Fibroblast of pulmonary artery (primary cell): ENCODE measurements at places on chromosomes 12 and 14.

GRCh38 chr14:26597589-26598080 is at the start of gene NOVA1:
TSS of gene NOVA1 (minus strand) at chr14:26598033. CDS start at chr14:26597436, 597 bp downstream.
- no peak for DNase-seq

DNA sequence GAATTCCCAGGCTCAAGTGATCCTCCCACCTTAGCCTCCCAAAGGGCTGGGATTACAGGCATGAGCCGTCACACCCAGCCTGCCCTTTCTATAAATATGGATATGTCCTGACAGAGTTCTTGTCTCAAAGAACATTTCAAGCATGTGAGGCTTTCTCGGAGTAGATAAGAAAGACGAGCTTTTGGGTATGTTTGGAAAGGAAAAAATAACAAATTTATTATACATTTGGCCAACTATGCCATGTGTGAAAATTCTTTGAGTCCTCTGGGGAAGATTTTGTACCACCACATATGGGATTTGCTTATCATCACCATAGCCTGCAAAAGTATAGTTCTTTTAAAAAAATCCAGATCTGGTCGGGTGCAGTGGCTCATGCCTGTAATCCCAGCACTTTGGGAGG is 23.7 kb upstream of the MYBPC1 start:
- no peak for DNase-seq

DNA sequence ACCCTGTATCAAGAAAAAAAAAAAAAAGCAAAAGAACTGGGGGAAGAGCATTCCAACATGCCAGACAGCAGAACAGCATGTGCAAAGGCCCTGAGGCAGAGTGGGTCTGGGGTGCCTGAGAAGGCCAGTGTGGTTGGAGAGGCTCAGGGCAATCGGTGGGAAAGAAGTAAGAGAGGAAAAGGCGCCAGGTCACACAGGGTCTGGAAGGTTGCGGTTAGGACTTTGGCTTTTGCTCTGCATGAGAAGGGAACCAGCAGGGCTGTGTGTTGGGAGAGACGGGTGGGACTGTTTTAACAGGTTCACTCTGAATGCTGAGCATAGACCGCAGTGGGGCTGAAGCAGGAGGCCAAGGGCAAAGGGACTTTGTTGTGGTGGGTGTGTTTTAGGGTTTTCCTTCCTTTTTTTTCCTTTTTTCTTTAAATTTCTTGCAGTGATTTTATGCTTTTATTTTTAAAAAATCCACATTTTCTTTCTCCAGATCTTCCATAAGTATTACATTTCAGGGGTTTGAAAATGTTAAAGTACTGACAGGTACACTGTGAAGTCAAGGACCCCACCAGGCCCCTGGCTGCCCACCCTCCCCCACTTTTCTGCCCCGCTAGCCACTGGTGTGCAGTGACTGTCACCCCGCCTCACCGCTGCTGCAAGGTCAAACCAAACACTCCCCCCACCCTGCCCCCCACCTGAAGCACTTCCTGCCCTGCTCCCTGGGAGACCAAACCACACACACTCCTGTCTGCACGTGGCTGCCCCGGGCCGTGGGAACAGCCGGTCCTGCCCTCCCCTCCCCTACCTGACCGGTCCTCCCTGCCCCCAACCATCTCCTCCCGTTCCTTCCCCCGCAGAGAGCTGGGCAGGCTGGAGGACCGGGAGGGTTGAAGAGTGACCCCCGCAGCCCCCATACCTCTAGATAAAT is 30.0 kb downstream of the DTX1 start:
- no peak for DNase-seq

GRCh38 chr12:132163911-132164288 is 19.6 kb downstream of the NOC4L start:
- DNase-seq, result no peak

- DNase-seq, result no peak
Measured at GRCh38 chr12:131487388-131488124, 223.3 kb upstream of the SFSWAP start.

- DNase-seq, result no peak
Measured at GRCh38 chr12:2535583-2536204, 259.1 kb upstream of the FKBP4 start.

DNA sequence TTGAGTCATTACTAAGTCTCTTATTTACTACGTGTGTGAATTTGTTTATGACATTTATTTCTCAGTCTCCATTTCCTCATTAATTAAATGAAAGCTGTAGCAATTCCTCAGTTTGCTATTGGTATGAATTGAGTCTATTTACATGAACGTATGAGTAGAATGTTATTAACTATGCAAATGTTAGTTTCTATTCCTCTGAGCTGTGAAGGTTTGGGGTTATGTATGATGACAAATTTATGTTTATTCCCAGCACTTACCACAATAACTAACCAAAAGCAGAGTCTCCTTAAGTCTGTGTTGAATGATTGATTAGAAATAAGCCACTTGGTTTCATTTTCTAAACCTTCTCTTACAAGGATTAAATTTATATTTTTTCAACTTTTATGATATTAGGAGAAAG is 1340.9 kb downstream of the FSCB start:
- no peak for DNase-seq

GRCh38 chr12:85092814-85093370 is 56.7 kb downstream of the LRRIQ1 start:
- no peak for DNase-seq

DNA sequence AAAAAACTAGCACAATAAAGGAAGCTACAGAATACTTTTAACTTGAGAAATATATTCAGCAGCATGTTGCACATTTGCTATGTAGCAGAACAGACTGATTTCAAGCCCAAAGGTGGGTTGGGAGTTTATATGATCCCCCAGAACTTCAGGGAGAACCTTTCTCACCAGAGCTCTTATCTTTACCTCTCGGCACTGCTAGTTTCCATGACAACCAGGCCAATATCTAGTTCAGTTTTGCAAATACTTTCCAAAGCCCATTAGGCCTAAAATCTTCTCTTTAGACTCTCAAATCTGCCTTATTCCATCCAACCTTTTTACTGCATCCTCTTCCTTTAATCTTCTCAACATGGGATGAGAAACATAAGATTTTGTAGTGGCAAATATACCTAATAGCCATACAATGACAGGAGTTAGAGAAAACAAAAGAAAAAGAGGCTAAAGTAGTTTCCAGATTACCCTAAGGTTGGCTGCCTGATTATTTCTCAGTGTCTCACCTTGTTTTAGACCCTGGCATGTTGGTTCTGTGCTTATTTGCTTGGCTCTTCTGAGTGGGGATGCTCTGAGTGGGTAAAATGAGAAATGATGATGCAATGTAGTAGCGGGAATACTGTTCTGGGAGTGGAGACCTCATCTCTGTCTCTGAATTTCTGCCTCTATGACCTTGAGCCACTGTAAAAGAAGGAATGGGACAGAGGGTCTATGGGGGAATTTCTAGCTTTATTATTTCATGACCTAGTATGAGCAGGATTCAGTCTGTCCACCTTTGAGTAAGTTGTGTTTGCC is 427.6 kb upstream of the STXBP6 start:
- DNase-seq, result no peak

- no peak for DNase-seq
Measured at GRCh38 chr12:121974026-121974985, 47.4 kb upstream of the BCL7A start.

DNA sequence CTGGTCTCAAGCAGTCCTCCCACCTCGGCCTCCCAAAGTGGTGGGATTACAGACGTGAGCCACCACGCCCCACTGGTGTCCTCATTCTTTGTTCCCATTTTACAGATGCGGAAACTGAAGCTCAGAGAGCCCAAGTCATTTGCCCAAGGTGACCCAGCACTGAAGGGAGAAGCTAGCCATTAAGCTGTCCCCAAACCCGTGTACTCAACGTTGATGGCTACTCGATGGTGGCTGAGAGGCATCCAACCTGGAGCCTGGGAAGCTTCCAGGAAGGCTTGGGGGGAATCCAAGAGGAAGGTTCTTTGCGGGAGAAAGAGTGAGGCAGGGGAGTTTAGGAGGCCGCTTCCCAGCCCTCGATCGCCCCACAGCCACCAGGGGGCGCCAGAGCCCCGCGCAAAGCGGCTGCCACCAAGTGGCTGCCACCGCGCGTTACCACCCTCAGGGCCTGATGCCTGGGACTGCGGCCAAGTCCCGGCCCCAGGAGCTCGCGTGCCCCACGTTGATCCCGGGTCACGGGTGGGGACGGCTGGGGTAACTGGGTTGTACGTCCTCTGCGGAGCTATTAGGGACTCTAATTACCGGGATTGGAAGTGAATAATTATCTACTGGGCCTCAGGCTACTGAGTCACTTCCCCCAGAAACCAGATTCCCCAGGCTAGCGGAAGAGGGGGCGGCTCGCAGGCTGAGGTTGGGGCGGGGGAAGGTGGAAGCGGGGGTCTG is 8.8 kb upstream of the SH2B3 start:
- peak; percentile 82 for DNase-seq

GRCh38 chr12:99282086-99282485 is 365.5 kb upstream of the GARIN6 start:
- no peak for DNase-seq

GRCh38 chr14:87018294-87018693 is 974.7 kb downstream of the GALC start:
- no peak for DNase-seq

GRCh38 chr14:86787717-86788116 is 1205.3 kb downstream of the GALC start:
- DNase-seq, result peak; percentile 67

DNA sequence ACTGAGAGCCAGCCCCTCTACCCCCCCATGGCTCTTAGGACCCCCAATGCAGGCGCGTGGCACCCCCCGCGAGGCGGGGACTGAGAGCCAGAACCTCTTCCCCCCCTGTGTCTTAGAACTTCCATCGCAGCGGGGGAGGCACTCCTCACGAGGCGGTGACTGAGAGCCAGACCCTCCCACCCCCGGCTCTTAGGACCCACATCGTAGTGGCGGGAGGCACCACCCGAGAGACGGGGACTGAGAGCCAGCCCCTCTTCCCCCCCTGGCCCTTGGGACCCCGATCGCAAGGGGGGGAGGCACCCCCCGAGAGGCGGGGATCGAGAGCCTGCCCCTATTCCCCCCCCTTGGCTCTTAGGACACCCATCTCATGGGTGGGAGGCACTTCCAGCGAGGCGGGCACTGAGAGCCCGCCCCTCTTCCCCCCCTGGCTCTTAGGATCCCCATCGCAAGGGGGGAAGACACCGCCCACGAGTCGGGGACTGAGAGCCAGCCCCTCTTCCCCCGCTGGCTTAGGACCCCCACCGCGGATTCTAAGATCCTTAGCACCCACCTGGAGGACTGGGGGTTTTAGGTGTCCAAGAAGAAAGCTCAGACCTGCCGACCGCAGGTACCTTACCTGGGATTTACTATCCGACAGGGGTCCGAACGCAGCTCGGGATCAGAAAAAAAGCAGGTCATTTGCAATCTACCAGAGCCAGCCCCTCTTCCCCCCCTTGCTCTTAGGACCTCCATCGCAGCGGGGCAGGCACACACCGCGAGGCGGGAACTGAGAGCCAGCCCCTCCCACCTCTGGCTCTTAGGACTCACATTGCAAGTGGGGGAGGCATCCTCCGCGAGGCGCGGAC is 44.9 kb downstream of the DDX11 start:
- no peak for DNase-seq

GRCh38 chr12:129827102-129827865 is 76.5 kb downstream of the TMEM132D start:
- DNase-seq, result no peak

DNA sequence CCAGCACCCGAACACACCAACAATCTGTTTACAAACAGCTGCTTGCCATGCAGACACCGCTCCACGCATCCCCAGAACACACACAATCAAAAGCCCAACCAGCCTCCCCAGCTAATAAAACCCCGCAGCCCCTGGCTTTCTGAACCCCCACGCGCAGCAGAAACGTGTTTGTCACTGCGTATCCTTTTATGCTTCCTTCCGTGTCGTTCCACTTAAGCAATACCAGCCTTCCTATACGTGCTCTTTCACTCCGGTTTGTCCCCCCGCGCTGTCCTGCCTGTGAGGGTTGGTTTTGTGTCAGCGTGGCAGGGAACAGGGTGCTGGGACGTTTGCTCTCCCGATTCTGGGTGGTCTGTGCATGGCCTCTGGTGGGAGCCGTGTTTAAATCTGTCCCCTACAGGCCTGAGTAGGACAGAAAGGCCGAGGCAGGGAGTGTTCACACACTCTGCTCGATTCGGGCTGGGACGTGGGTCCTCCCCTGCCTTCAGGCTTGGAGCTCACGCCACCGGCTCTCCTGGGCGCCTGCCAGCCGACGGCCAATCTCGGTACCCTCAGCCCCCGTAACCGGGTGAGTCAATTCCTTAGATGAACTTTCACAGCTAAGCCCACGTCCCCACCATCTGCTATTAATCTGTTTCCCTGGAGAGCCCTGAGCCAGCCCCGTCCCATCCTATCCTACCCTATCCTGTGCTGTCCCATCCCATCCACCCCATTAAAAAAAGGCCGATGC is 60.0 kb downstream of the NOC4L start:
- DNase-seq, result no peak

GRCh38 chr14:24255931-24256711 is 6.9 kb downstream of the TGM1 start:
- no peak for DNase-seq

DNA sequence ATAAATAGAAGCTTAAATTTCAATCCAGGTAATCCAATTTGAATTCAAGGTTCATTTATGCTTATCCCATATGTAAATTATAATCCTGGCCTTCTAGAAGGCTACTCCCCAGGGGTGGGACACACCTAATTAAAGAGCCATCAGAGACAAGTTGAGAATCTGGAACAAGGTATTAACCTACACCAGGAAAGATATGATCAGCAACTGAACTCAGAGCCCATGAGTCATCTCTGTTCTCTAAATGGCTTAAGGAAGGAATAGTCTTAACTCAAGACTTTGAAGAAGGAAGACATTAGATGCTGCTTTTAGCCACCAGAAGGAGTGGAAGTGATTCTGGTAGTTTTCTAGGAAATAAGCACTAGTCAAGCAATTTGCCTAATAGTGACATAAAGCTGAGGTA is 88.0 kb downstream of the KIF21A start:
- DNase-seq, result no peak

DNA sequence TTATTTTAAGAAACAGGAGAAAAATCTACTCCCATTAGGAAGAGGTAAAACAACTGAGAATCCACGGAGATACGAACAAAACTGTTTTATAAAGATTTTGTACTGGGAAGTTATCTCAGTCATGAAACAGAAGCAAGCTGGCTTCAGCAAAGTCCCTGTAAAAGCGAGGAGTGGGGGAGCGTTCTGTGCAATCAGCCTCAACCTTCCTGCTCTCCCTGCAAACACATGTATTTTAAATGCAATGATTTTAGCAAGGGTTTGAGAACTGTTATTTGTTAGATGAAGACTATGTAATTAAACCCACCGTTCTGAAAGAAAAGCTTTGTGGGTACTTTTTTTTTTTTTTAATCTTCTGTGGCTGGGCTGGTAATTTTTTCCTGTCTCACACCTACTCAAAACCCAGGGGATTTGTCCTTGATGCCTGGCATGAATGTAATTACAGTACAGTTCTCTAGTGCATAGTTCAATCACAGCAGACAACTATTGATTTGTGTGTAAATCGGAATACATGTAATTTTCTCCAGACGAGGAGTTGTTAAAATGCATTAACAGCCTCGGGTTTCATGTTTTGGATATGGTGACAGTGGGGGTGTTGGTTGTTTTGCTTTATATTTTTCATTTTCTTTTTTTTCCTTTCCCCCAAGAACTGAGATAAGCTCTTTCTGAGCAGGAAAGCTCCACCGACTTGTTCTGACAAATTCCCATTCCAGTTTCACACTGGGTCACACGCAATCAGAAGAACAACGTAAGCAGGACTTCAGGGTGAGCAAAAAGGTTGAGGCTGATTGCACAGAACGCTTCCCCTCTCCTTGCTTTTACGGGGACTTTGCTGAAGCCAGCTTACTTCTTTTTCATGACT is 153.6 kb downstream of the PHLDA1 start:
- DNase-seq, result peak; percentile 93

GRCh38 chr12:6199531-6200255 is 507 bp upstream of the CD9 start:
- DNase-seq, result no peak

GRCh38 chr12:53198486-53199110 is 8.5 kb downstream of the ITGB7 start:
- no peak for DNase-seq

GRCh38 chr12:19196959-19197630 is 67.6 kb downstream of the PLEKHA5 start:
- peak; percentile 57 for DNase-seq
